Esophagus muscularis mucosa (tissue), 4 donors: ENCODE measurements at places on chromosomes 16 and 17.
A peak's percentile ranks its signal among the peaks of the same experiment; 100 is the strongest.

DNA sequence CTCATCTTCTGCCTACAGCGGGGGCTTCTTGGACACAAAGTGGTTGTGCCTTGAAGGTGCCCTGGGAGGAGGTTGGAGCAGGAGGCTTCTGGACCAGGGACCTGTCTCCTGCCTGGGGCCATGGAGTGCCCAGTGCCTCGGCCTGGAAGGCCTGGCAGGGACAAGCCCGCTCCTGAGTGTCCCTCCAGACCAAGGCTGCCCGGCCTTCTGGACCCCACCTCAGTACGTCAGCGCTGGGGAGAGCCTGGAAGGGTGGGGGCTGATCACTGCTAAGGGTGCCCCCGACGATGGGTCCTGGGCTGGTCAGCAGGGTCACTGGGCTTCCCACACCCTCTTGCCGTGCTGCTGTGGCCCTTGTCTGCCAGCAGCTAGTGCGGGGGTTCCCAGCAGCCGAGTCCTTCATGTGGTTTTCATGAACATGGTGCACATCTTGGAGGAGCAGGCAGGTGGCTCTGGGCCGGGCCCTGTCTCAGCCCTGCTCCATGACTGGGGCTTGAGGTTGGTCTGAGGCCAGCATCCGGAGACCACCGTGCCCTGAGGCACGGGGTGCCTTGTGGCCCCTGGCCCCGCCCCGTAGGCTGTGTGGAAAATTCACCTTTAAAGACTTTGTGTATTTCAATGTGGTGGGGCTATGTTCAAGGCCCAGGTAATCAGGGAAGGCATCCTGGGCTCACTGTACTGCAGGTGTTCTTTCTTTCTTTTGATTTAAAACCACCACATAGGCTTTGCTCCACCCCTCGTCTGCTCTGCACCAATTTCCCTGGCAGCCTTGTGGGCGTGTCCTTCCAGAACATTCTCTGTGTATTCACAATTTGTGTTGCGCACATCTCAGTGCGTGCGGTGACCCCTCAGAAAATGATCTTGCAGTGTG is 22.4 kb downstream of the MGRN1 start:
- no peak for DNase-seq

DNA sequence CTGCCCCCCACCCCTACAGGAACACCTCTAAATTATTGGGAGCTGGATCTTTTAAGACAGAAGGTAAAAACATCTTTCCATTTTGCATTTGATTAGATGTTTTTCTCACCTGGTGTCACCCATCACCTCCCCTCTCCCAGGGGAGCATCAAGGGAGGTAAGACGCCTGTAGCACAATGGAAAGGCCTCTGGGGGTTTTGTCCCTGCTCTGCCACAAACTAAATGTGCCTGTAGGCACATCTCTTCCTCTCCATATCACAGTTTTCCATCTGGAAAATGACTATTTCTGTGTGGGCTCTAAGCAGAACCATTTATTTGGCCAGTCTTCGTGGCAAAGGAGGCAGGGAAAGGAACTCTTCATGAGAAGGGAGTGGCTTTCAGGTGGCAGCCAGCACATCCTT is 76.6 kb downstream of the GNAO1 start:
- DNase-seq, result no peak

DNA sequence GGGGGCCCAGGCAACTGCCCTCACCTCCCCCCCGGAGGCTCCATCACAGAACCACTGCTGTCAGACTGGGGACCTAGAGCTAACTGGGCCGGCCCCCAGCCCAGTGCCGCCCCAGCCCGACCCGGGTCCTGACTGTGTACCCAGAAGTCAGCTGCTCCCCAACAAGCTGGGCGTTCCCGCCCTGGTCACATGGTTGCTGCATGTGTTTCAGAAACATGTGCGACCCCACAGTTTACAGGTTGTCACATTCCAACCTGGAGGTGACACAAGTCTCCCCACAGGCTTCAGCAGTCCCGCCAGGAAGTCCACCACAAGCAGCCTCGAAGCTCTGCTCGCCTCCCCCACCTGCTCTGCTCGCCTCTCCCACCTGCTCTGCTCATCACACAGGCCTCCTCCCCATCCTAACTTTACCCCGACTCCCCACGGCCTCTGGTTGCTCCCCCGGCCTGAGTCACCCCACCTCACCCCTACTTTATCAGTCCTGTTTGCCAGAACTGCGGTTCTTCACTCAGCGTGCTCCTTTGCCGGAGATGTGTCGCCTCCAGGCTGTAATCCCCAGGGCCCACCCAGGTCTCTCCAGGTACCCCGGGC is 968 bp downstream of the MRPL28 start:
- DNase-seq, result no peak

DNA sequence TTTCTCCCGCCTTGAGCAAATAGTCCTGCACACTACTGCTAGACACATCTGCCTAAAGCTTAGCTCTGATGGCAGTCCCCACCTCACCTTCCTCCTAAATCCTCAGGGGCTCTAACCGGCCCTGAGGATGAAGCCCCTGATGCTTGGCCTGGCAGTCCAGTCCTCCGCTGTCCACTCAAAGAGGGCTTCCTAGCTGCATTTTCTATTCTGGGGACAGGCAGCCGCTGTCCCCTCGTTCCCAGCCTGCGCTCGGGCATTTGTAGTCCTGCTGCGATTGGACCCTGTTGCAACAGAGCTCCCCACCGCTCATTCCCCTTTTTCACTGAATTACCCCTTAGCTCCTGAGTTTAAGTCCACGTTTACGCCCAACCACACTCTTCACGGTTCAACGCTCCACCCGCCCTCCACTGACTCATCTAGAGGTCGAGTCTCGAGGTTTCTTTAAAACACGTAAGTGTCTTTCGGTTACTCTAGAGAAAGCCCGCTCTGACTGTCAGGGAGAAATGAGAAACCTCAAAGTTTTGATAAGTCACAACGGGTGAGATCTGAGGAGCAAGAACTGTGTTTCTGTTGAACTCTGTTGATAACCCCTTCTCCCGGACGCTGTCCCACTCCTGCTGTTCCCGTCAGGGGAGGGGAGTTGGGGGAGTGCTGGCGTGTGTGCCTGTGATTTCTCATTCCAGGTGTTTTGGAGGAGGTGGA is 4.5 kb downstream of the CCR7 start:
- peak; percentile 88 for DNase-seq

GRCh38 chr16:69373019-69373418 is 12.8 kb downstream of the TERF2 start:
- DNase-seq, result no peak

- no peak for DNase-seq
These were observed 69.6 kb upstream of the GAS7 start for GRCh38 chr17:10268005-10268404.

- no peak for DNase-seq
These were observed 346.2 kb upstream of the ASIC2 start for GRCh38 chr17:33639103-33639880.

GRCh38 chr16:12229759-12230594 is 253.4 kb downstream of the SNX29 start:
- no peak for DNase-seq

GRCh38 chr16:1724491-1724890 is 18.5 kb downstream of the MAPK8IP3 start:
- no peak for DNase-seq

GRCh38 chr17:10744501-10745000 is 14.7 kb upstream of the TMEM220 start:
- no peak for DNase-seq

DNA sequence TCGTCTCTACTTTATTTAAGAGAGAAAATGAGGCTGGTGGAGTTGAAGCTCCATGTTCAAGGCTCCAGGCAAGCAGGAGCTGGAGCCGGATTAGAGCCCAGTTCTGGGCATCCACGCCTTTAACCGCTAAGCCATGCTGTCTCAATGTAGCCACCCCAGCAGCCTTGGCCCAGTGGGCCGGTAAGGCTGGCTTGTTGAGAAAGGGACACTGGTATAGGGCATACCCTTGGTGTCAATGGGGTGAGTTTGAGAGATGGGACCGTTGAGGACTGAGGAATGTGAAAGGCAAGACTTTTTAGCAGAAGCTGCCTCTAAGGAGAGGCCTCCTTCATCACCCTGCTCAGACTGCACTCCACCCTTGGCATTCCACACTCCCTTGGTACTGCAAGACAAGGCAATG is 147.4 kb downstream of the CYLD start:
- peak; percentile 62 for DNase-seq

- no peak for DNase-seq
These were observed 266.5 kb upstream of the PSMD7 start for GRCh38 chr16:74030000-74030706.

GRCh38 chr16:56191156-56191815 is at the start of gene GNAO1:
Gene GNAO1 (plus strand): TSS chr16:56191489. CDS start chr16:56192236, 747 bp downstream.
- DNase-seq, result no peak

DNA sequence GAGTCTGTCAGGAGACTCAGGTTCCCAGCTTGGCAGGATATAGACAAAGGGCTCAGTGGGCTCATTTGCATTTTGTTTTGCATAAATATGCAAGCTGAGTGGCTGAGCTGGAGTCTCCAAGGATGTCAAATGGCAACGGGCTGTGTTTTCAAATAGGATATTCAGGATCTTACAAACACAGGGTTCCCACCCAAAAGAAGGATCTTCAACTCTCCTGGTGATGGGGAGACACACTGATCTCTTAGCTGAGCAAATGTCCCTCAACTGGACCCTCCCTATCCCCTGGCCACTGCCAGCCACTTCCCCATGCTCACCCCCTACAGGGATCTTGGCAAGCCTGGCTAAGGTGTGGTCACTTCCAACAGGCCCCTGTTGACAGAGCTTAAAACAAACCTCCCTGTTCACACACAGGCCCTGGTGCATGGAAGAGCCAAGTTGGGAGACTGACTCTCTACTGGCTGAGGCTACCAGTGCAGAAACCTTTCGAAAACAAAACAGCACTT is 61.6 kb downstream of the SOX9 start:
- DNase-seq, result no peak
